ENCODE measurements at places on chromosomes 1 and 21. TPM values are rescaled to one million over a fixed set of nuclear protein-coding genes. Genes with fewer than 3 reads are reported as not detected.

- no peak for DNase-seq
These were observed 9.2 kb downstream of the FBXO28 start for GRCh38 chr1:224123136-224123535.

FMN2 gene
- total RNA-seq, result 1.4 TPM

DNA sequence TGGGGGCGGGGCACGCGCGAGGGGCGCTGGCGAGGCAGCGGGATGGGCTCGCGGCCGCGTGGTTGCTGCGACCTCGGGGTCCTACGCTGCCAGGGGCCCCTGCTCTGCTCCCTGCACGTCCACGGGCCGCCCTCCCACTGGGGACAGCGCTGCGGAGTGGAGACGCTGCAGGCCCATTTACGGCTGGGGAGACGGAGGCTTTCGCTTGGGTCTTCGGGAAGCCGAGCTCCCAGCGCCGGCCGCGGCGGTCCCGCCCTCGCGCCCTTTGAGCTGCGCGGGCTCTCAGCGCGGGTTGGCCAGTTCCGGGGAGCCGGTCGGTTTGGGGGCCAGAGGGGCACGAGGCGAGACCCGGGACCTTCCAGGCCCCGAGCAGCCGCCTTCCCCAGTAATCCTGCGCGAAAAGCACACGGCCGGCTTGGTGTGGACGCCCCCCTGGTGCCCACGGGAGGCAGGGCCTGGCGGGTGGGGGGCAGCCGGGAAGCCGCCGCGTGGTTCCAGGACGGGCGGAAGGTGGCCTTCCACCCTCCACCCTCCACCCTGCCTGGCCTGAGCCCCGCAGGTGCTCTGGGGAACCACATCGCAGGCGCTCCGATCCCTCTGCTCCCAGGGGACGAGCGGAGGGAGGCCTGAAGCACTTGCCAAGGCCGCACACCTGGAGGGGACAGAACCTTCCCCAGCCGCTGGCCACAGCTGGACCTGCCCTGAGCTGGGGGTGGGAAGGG is 570 bp upstream of the PEX10 start:
- no peak for DNase-seq

FCRL4 gene
- total RNA-seq, result not detected

GRCh38 chr1:152036267-152037216 is at the start of gene S100A11:
Gene S100A11 (minus strand): TSS chr1:152037004. CDS start chr1:152036915, 89 bp downstream.
- DNase-seq, result peak; percentile 96

SYCP1 gene
- not detected for total RNA-seq

DNA sequence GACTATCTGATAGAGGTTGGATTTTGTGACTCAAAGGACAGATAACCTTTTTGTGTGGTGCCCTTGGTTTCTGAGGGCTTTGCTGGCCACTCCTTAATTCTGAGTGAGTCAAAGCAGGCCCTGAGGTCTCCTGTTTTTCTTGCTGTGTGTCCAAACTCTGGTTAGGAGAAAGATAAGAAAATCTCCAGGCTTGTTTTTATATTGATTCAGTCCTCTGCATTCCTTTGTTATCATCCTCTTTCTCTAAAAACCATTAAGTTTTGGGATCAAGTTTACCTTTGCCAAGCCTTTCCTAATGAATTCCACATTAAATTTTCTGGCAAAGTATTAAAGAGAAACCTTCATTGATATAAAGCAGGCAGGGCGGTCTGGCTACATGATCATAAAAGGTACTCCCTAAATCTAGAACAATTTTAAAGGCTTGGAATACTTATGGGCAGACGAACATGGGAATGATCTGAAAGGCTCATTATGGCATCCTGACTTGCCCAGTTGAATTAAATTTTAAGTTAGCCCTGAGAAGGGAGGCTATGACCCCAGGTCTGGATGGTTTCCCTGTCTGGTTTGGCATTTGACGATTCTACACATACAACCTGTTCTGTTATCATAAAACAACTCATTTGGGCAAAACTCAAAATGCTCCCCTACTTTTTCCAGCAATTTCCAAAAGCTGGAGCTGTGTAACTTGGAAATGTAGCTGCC is 20.8 kb downstream of the ZBTB8B start:
- DNase-seq, result peak; percentile 35

- no peak for DNase-seq
These were observed 191.7 kb downstream of the GIPC2 start for GRCh38 chr1:78237364-78237916.

DNA sequence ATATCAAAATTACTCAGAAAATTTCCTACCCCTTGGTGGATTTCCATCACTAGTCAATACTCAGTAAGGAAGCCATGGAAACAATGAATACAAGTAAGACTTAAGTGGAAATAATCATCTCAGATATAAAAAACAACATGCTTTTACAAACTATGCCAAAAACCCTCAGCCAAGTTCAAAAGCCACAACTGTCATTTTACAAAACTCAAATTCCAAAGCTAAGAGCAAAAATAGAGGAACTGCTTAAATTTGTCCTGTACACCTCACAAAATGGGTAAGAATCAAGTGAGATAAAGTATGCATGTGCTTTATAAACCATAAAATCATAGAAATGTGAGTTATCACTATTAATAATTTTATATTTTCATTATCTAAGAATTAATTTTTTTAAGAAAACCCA is 9.6 kb downstream of the TMCO1 start:
- no peak for DNase-seq

- peak; percentile 95 for DNase-seq
These were observed 166.5 kb upstream of the COA6 start for GRCh38 chr1:234206651-234207284.

DNA sequence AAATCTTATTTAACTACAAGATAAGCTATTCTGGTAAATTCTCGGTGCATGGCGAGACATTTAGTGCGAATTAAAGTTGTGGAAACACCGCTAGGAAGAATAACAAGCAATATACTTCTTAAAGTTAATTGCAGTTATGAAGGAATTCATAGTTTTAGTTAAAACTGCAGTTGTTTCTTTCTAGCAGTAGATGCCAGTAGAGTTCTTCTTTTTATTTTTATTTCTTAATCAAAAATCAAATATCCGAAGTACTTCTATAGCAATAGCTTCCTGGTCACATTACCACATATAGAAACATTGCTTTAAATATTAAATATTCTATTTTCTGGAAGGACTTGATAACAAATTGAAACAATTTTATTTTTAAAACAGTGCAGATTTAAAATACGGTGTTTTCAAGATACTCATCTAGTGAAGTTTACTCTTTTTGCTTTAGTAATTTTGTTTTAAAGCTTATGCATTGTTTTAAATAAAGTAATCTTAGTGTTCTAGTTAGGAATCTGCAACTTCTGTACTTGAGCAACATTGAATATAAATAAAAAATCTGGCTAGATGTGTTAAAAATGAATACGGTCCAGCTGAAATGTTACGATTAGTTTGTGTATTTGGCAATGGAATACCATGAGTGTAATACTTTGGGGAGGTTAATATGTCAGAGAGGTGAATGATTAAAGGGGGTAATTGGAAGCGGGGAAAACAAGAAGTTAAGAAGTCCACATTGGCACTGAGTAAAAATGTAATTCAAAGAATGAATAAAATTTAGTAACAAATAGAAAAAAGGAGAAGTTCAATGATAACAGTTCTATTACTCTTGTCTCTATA is 2.7 kb upstream of the PRKACB start:
- no peak for DNase-seq

DNA sequence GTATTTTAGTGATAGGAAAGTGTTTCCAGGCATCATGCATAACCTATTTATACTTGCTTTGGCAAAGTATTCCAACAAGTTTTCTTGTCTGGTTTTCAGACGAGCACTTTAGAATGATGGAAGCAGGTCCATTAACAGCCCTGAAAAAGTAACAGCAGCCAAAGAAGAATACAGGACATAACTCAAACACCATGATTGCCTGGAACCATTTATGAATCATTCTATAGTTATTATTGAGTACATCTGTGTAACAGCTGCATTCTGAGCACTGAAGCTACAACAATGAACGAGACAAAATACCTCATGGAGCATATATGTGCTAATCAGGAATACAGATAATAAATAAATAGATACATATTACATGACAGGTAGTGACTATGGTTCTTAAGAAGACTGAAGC is 12.6 kb downstream of the IL10RB start:
- no peak for DNase-seq

DNA sequence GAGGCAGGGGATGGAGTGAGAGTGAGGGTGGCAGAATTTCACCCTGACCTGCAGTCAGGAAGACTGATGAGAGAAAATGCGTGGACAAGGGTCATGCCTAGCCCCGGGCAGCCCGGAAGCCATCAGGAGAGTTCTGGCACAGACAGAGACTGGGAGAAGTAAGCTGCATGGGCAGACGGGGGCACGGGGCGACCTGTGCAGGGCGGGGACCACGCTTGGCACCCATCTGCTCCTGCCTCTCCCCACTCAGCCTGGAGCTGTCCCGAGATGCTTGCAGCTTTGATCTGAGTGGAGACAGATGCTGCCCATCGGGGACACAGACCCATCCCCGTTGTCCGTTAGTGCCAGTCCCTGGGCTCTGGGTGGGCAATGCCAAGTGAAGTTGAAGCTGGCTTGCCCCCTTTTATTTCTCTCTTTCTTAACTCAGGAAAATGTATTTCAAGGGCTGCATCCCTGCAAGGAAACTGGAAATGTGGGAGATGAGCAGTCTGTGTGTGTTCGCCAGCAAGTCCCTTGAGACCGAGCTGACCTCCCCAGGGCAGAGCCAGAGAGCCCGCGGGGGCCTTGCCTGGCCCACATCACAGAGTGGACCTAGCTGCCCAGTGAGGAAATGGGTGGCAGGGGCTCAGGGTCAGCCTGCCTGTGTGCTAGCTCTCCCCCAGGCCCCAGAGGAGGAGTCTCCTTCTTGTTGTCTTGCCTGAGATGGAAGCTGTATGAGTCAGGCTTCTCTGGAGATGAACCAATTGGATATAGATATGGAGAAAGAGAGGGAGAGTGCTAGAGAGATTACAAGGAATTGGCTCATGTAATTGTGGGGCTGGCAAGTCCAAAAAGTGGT is 121.3 kb upstream of the C1orf174 start:
- DNase-seq, result no peak

DNA sequence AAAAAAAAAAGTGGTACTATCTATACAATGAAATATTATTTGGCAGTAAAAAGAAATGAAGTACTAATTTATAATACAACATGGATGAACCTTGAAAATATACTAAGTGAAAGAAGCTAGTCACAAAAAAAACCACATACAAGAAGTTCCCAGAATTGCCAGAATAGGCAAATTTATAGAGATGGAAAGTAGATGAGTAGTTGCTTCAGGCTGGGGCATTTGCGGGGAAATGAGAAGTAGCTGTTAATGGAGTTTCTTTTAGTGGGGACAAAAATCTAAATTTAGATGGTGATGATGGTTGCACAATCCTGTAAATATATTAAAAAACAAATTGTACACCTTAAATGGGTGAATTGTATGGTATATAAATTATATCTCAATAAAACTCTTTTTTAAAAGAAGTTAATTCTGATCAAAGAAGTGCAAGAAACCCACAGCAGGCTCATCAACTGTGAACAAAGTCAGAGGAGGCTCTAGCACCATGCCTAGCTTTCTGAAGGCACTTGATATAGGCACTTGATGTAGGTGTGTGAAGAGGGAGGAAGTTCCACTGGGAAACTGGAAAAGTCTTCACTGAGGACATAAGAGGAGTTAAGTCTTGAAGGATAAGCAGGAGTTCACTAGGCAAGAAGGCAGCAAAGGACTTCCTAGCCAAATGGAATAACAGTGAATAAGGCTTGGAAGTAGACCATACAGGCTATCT is 52.5 kb downstream of the DMAP1 start:
- no peak for DNase-seq

DNA sequence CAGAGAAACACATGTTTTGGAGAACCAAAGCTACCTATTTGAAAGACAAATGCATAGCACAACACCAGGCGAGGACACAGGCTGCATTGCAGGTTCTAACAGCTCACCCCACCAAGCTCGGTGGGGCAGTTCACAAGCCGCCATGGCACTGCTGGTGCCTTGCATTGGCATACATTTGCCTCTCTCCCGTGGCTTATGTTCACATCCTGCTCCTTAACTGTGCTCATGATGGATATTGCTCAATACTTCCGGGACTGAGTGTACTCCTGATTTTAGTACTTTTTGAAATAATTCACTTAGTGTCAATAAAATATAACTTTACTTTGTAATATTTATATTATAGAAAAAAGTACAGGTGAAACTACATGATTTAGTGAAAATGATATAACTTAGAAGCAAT is 1187.4 kb upstream of the NCAM2 start:
- DNase-seq, result peak; percentile 6

HSD3B1 gene
- not detected for total RNA-seq

DNA sequence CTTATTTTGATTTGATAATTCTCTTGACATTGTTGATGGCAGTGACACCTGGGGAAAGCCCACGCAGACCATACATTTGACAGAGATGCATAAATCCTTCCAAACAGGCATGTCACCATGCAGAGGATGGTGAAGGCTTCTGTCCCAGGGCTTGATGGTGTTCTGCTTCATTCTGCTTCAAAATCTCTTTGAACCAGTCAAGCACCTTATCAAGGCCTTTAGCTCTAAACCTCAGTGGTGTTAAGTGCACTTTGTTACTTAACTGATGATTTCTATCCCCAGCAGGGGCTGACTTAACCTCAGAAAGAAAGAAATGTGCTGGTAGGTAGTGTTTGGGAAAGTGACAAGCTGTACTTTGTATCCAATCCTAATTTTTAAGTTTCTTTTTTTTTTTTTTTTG is 81.1 kb downstream of the RRAGC start:
- no peak for DNase-seq

DNA sequence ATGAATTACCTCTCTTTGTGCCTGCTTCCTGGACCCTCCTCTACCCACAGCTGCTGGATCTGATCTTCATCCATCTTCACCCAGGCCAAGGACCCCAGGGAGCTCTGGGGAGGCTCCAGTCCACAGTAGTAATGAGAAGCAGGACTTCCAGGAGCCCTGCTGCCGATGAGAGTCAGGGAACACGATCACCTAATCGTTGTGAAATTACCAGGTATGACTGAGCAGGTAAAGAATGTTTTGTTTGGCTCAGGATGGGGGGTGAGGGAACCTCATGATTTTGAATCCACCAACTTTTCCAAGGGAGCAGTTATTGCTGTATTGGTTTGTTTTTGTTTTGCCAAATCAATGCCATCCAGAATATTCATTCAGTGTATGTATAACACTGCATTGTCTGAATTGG is 454.0 kb downstream of the PLPP3 start:
- DNase-seq, result no peak

- DNase-seq, result no peak
These were observed 77.7 kb downstream of the KIRREL1 start for GRCh38 chr1:158071138-158071537.

- DNase-seq, result no peak
These were observed 166.7 kb downstream of the GRIK3 start for GRCh38 chr1:36867575-36867974.

- no peak for DNase-seq
These were observed 399 bp upstream of the PTPRC start for GRCh38 chr1:198638441-198638840.

PCNX2 gene
- 15.0 TPM for total RNA-seq

DNA sequence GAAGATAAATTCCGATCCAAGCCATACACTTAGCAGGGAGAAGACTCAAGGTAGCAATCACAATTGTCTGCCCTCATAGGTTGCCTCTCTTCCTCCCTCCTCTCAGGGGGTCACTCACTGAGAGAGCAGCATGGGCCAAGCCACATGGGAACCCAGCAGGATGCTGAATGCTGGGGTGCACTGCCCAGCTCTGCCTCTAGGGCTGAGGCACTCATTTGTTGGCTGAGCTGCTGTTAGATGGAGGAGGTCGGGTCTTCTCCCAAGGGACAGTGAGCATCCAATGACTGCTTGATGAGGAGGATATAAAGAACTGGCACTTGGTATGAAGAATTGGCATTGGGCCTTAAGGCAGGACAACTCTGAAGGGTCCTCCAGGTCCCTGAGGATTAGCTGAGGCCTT is 418.8 kb downstream of the SIPA1L2 start:
- peak; percentile 29 for DNase-seq
